DMS79 treated with DMSO at 0.1 percent for 48 hours (cell line): ENCODE measurements at places on chromosomes 16 and 17.
A peak's percentile ranks its signal among the peaks of the same experiment; 100 is the strongest.

DNA sequence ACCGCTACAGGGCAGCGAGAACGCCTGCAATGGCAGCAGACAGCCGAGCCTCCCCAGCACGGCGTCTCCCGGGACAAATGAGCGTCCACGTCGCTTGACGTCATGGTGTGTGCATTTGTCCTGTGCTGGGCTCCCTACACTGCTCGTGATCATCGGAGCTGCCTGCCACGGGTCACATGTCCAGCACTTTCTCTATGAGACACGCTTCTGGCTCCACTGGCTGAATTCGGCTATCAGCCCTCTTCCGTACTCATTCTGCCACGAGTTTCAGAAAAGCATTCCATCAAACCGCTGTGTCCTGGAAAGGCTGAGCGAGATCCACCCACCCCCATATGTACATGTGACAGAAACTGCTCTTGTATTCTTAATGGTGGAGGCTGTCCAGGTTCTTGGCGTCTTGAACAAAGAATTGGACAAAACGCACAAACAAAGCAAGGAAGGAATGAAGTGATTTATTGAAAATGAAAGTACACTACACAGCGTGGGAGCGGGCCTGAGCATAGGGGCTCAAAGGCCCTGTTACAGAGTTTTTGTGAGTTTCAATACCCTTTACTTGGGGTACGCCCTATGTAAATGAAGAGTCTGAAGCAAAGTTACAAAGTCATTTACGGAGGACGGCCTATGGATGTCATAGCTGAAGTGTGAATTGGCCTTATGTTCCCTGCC lies 28.5 kb upstream of the SHCBP1 start:
- no peak for DNase-seq

GRCh38 chr16:58013201-58013956 lies 12.2 kb downstream of the USB1 start:
- DNase-seq, result no peak

GRCh38 chr16:49869731-49870130 lies 13.8 kb upstream of the ZNF423 start:
- DNase-seq, result no peak

DNA sequence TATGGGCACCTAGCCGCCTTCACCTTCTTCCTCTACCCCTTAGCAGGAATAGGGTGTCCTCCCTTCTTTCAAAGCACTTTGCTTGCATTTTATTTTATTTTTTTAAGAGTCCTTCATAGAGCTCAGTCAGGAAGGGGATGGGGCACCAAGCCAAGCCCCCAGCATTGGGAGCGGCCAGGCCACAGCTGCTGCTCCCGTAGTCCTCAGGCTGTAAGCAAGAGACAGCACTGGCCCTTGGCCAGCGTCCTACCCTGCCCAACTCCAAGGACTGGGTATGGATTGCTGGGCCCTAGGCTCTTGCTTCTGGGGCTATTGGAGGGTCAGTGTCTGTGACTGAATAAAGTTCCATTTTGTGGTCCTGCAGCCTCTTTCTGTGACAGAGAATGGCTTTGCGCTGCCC lies 4.6 kb downstream of the TMUB2 start:
- no peak for DNase-seq

GRCh38 chr16:56841659-56842058 lies 23.3 kb upstream of the SLC12A3 start:
- DNase-seq, result peak; percentile 24

GRCh38 chr16:1923299-1924034 lies 5.3 kb upstream of the HS3ST6 start:
- no peak for DNase-seq

DNA sequence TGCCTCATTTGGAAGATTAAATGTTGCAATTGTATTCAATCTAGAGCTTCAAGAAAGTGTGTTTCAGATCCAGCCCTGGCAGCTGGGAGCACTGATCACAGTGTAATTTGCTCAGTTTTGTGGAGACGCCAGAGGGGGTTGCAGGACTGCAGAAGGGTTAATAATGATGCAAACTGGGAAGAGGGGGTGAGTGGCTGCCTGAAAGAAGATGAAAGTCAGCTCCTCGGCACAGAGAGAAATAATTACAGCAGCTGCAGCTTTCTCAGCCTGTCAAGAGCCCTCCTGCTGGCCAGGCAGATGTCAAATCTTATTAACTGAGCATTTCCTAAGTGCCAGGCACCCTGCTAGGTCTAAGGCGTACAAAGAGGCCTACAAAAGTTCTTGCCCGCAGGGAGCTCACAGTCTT lies 97.7 kb downstream of the ZNF18 start:
- no peak for DNase-seq

GRCh38 chr16:24504472-24505345 lies 34.7 kb upstream of the RBBP6 start:
- peak; percentile 60 for DNase-seq

DNA sequence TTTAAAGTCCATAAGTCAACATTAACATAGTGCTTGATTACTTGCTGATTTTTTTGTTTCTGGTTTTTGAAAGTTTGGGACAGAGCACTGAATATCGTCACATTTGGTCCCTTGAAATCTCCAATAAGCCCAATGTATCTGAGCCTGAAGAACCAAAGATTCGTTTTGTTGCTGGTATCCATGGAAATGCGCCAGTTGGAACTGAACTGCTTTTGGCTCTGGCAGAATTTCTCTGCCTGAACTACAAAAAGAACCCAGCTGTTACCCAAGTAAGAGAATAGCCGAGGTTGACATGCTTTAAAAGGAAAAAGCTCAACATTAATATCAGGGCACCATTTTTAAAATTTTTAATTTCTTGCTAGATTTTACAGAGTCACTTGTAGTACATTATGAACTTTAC lies 27.7 kb upstream of the GOSR1 start:
- DNase-seq, result no peak

DNA sequence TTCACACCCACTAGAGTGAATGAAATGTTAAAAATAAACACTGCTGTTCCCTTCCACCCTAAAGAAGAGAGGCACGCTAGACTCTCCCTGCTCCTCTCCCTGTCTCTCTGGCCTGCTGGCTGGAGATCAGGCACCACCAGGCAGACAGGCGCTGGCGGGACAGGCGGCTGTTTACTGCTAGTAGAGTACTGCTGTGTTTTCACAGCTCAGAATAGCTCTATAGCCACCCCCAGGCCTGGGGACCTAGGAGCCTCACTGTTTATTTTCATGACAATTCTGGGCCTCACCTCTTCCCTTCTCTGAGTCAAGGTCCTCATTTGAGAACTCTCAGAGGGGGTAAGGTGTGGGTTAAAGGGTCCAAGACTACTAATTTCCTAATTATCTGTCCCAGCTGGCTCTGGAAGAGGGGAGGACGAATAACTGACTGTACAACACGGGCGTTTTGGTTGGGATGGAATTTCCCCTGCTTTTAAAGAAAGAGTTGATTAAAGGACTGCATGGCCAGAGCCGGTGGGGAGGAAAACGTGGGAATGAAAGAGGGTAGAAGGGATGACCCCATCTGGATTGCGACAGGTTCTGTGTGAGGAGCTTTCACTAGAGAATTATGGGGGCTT lies 9.0 kb upstream of the G6PC1 start:
- DNase-seq, result no peak

- peak; percentile 97 for DNase-seq
These were observed 63.4 kb downstream of the ADCY9 start for GRCh38 chr16:4052801-4053293.

DNA sequence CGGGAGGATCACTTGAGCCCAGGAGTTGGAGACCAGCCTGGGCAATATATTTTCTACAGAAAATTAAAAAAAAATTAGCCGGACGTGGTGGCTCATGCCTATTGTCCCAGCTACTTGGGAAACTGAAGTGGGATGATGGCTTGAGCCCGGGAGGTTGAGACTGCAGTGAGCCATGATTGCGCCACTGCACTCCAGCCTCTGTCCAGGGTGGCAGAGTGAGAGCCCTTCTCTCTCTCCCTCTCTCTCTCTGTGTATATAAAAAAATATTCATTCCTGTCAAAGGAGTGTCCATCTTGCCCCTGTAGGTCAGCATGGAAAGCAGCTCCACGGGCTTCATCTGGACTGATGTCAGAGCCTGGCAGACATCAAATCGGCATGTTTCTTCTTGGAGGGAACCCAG lies 31.2 kb downstream of the MGAT5B start:
- no peak for DNase-seq

- DNase-seq, result no peak
These were observed 210.1 kb upstream of the MAF start for GRCh38 chr16:79810449-79811189.

DNA sequence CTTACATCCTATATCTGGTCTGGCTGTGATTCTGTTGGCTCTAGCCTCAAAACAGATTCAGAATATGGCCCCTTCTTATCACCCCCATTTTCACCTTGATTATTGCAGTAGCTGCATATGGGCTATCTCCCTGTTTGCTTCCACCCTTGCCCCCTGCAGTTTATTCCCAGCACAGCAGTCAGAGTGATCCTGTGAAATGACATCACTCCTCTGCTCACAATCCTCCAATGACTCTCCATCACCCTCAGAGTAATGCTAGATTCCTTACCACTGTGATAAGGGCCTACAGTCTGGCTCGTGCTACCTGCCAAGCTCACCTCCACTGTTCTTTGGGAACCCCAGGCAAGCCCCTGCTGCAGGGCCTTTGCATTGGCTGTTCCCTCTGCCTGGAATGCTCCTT lies 92.5 kb downstream of the ASIC2 start:
- peak; percentile 45 for DNase-seq

DNA sequence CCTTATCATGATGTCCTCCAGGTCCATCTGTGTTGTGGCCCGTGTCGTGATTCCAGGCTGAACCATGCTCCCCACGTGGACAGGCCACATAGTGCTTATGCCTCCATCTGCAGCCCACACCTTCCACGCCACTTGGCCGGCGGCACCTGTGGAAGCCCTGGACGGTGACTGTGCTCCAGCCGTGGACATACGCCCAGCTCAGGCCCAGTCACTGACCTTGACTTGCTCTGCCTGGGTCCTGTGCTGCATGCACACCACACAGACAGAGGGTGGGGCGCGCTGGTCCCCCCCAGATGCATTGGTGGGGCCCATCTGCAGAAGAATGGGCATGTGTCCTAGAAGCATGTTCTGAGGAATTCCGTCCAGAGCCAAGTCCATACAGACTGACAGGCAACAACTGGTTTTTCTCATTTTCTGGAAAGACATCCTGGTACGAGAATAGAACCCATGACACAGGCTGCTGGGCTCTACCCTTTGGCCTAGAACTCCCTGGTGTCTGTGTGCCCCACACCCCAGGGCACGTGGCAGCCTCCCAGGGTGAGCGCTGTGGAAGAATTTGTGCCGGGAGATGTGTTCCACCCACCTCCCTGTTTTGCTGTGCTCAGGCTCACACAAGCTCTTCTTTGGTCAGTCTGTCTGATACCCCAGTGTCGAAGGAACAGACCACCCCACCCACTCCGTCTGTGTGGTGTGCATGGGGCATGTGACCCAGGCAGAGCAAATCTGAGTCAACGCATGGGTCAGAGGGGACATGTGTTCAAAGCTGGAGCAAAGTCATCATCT lies 39.5 kb downstream of the GPT2 start:
- DNase-seq, result no peak

GRCh38 chr16:47142821-47143676 lies 696 bp downstream of the NETO2 start:
- DNase-seq, result peak; percentile 22

DNA sequence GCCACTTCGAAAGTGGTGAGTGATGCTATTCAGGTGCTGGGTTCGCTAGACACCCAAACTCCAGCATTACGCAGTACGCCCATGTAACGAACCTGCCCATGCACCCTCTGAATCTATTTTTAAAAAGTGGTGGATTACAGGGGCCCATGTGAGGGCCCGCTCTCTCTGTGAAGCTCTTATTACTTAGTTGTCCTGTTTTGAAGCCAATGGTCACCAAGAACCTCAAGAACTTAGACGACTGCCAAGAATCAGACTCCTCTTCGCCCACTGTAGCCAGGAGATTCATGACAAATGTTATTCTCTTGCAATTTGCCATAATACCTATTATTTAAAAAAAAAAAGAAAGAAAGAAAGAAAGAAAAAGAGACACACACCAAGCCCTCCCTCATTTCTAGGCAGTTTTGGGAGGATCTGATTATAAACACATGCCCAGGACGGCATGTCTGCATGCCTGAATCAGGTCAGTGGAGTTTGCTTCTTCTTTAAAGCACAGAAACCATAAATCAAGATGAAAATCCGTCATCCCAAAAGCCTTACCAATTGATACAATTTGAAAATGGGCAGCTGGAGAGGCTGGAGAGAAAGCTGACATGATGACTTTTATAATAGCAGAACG lies 108.6 kb downstream of the IRX3 start:
- peak; percentile 23 for DNase-seq

DNA sequence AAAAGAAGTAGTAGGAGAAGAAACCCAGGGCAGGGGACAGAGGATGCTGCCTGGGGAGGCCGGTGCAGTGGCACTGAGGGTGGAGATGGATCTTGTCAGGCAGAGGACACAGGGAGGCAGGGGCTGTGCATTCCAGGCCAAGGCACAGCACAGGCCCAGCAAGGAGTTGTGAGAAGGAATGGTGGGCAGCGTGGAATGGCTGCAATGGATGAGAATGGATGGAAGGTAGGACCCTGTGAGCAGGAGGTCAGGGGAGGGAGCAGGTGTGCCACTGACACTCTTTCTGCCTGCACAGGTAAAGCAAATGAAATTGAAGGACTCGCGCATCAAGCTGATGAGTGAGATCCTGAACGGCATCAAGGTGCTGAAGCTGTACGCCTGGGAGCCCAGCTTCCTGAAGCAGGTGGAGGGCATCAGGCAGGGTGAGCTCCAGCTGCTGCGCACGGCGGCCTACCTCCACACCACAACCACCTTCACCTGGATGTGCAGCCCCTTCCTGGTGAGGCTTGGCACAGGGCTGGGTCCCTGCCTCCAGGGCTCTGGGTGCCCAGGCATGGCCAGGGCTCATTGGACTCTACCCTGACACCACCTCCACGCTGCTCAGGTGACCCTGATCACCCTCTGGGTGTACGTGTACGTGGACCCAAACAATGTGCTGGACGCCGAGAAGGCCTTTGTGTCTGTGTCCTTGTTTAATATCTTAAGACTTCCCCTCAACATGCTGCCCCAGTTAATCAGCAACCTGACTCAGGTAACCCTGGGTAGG lies 32.8 kb downstream of the ABCC3 start:
- no peak for DNase-seq

DNA sequence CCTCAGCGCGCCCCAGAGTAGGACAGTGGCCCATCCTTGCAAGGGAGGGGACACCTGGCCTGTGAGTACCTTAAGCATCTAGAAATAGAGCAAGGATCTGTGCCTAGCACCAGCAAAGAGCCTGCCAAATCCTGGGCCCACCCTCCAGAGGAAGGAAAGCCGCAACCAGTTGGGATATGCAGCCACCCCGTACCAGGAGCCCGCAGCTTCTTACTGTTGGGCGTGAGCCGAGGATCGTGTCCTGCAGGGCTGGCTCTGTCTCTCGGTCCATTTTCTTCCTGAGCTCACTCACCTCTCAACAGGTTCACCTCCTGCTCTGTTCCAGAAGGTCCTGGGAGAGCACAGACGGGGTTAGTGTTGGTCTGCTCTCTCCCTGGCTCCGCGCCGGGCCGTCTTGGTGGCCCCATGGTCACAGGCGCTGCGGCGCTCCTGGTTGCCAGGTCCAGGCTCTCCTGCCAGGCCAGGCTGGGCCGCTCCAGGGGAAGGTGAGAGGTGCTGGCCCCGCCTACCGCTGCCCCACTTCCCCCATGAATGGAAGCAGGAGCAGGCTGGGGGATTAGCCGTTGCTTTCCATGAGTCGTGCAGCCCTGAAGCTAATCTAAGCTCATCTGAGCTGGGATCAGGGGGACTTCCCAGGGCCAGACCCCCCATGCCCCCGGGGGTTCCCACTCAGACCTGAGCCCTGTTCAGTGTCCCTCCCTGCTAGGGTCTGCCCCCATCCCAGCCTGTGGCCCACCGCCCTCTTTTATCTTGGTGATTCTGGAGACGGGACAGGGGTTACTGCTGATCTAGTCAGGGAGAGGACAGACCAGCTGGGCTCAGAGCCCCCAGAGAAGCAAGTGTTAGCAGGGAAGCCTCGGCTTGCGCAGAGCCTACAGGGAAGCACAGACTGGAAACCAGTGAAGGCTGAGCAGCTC lies 12.7 kb downstream of the ENDOV start:
- DNase-seq, result no peak
